ENCODE measurements at places on chromosomes 4 and X.

GRCh38 chr4:174358410-174358809 is 74.7 kb downstream of the CEP44 start:
- no peak for DNase-seq

GRCh38 chr4:168528131-168528949 is 31.5 kb downstream of the PALLD start:
- no peak for DNase-seq

- peak; percentile 15 for DNase-seq
Measured at GRCh38 chr4:107931775-107932321, 499 bp downstream of the CYP2U1 start.

GRCh38 chr4:61375301-61375700 is 175.2 kb downstream of the ADGRL3 start:
- DNase-seq: no peak

DNA sequence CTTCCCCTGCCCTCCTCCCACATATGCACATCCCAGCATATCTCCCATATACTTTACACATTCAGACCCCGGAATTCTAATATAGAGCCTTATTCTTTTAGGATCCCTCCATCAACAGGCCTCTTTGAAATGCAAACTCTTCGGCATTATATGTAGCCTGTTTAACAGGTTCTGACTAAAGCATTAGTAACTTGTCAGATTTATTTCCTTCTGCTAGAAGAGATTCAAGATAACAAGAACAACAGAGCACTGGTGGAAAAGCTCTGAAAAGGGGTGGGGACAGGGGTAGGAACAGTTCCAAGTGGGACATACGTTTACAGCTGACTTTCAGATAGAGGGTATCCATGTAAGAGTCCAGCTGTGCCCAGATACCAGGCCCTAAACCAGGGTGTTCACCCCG is 31.7 kb upstream of the PRPS1 start:
- no peak for DNase-seq
